Erythroblast (primary cell): ENCODE measurements at places on chromosomes 3 and 15.

GRCh38 chr3:189982321-189982945 lies 138.3 kb downstream of the P3H2 start:
- DNase-seq = no peak

GRCh38 chr3:129606636-129607390 lies at the start of gene PLXND1:
PLXND1 (minus strand) TSS chr3:129606676; CDS start chr3:129606639, 37 bp downstream.
- DNase-seq = peak; percentile 71

DNA sequence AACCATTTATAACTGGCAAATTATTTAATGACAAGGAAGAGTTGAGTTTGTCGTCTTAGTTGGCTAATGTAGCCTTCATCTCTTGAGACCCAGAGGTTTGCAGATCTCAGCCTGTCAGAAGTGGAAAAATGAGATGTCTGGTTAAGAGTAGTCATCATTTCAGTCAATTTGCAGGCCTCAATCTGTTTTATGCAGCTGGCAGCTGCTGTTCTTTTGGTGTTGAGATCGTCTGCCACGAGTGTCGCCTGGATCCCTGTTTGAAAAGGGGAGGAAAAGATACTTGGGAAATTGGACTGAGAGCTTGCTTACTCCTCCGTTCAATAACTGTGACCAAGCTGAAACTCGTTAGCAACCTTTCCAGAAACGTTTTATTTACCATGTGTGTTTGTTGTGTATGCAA lies 2.3 kb downstream of the PHLDB2 start:
- no peak for DNase-seq

DNA sequence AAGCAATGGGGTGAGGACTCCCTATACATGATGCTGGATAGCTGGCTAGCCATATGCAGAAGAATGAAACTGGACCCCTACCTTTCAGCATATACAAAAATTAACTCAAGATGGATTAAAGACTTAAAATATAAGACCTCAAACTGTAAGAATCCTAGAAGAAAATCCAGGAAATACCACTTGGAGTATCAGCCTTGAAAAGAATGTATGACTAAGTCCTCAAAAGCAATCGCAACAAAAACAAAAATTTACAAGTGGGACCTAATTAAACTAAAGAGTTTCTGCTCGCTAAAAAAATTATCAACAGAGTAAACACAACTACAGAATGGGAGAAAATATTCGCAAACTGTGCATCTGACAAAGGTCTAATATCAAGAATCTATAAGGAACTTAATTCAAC lies 94.3 kb downstream of the XRN1 start:
- DNase-seq = no peak

GRCh38 chr3:110727056-110727455 lies 344.6 kb upstream of the NECTIN3 start:
- DNase-seq = no peak

DNA sequence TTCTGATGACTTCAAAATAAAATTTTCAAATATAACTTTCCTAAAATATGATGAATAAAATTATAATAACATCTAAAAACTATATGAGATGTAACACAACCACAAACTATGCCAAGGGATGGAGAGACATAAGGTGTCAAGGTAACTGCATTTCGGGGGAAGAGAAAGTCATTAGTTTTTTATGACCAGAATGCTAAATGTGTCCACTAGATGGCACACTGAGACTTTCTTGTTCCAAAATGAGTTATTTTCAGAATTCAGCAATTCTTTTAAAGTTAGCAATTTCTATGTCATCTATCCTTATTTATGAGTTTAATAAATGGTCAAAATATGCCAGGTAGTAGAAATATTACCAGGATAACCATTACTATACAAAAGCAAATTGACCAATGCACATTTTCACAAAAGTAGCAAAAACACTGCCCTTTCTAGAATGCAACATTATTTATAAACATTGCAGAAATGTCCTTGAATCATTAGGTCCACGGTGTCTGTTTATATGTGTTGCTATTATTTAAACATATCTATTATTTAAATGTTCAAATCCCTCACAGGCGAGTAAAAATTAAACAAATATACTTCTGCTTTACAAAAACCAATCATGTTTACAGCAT lies 374.2 kb downstream of the PLCL2 start:
- peak; percentile 51 for DNase-seq

GRCh38 chr15:62933386-62933785 lies 109.2 kb upstream of the TPM1 start:
- no peak for DNase-seq

- DNase-seq = no peak
Observed at GRCh38 chr3:197989651-197990050, 29.6 kb downstream of the LMLN start.

DNA sequence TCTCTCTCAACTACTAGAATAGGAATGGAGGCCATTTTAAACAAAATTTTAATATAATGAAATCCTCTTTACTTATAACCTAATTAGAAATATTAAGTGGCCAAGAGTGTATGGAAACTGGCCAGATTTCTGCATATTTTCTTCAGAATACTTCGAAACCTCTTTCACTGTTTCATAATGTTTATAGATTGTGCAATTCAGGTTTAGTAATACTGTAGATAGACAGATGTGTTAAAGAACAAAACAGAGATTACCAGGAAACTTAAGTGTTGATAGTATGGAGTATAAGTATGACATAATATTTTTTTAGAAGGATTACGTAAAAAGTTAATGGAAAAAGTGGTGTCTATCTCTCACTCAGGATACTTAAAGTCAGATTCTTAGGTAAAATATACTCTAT lies 4.7 kb downstream of the ABHD5 start:
- DNase-seq = peak; percentile 76

DNA sequence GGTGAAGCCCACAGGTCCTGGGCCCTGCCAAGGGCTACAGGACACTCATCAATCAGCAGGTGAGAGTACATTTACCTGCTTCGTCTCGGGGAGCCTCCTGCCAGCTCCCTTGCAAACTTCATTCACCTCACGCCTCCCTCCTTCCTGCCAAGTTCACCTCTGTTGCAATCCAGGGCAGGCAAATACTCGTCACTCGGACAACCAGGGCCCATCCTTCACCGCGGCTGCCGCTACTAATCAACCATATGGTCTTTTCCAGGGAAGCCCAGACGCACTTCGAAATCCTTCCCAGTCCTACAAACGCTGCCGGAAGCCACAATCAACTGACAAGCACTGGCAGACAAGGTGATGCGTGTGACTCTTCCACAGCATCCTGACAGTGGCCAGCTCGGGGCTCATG lies 200.7 kb upstream of the NSMCE3 start:
- DNase-seq = no peak

GRCh38 chr3:10552631-10552943 lies 47.2 kb upstream of the ATP2B2 start:
- DNase-seq = no peak

GRCh38 chr3:153767601-153768560 lies 353.3 kb upstream of the ARHGEF26 start:
- DNase-seq = no peak

DNA sequence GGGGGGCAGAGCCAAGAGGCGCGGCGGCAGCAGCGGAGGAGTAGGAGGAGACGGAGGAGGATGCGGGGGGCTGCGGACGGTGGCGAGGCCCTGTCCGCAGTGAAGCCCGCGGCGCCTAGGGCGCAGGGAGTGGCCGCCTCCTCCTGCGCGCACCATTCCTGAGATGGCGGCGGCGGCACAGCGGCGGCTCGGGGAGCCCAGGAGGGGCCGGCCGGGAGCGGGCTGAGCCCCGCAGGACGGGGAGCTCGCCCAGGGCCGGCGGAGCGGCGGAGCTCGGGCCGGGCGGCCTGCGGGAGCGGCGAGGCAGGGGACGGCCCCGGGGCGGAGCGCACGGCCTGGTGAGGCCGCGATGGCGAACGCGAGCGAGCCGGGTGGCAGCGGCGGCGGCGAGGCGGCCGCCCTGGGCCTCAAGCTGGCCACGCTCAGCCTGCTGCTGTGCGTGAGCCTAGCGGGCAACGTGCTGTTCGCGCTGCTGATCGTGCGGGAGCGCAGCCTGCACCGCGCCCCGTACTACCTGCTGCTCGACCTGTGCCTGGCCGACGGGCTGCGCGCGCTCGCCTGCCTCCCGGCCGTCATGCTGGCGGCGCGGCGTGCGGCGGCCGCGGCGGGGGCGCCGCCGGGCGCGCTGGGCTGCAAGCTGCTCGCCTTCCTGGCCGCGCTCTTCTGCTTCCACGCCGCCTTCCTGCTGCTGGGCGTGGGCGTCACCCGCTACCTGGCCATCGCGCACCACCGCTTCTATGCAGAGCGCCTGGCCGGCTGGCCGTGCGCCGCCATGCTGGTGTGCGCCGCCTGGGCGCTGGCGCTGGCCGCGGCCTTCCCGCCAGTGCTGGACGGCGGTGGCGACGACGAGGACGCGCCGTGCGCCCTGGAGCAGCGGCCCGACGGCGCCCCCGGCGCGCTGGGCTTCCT lies at the start of gene GPR27:
TSS of gene GPR27 (plus strand) at position 155 of the 909 bp plus-strand sequence. CDS start at position 350, 195 bp downstream.
- DNase-seq = peak; percentile 3
